ENCODE measurements at places on chromosomes 3 and 15.

- peak; percentile 31 for DNase-seq
These were observed 790 bp downstream of the RAB5A start for GRCh38 chr3:19947549-19948225.

DNA sequence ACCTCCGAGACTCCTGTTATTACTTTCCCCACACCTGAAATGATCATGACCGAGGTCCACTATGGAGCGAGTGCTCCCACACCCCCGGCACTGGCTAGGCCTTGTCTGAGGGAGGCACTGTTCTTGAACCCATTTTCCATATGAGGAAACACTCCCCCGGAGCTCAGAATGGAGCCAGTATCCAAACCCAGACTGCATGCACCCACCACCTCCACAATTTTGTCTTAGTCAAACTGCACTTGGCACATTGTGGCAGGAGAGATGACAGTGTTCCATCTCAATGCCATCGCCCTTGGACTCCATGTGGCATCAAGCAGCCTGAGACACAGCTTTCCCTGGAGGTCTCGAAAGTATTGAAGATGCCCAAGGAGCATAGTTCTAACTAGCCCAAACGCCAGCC, 154.1 kb downstream of the NUP210 start:
- no peak for DNase-seq

GRCh38 chr3:88203642-88204055, 53.9 kb downstream of the C3orf38 start:
- peak; percentile 26 for DNase-seq

- peak; percentile 53 for DNase-seq
These were observed 48.8 kb downstream of the CD86 start for GRCh38 chr3:122103821-122104514.

DNA sequence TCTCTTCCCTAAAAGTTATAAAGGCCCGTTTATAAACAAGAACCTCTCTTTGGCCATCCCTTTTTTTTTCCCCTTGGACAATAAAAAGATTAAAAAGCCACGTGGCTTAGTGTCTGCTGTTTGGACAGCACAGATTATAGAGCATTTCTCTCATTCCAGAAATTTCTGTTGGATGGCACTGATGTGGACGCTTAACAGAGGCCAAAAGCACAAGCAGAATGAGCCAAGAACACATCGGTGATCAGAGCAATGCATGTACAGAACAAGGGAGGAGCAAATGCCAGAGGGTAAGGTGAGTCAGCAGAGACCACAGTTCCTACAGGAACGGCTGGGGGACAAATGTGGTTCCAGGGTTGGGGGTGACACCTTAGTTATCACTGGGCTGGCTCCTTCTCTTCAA, 30.3 kb upstream of the CTNNB1 start:
- DNase-seq: no peak

GRCh38 chr3:16704941-16705340, 99.7 kb upstream of the DAZL start:
- peak; percentile 55 for DNase-seq

- no peak for DNase-seq
These were observed 282.7 kb upstream of the SEMA6D start for GRCh38 chr15:47434596-47434995.

DNA sequence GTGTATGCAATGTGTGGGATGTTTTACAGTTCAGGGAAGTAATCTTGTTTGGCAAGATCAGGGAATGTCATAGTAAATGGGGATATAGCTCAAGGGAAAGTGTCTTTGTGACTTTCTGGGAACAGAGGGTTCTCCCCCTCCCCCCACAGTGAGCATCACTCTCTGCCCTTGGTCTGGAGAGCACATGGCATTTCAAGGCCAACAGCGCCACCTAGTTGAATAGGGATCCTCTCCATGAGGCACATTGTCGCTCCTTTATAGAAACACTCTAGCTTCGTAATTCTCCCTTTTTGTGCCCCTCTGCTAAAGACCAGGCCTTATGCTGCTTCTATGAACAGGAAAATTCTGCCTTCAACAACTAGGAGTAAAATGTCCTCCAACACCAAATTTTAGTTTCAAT, 37.1 kb upstream of the ARNT2 start:
- no peak for DNase-seq

DNA sequence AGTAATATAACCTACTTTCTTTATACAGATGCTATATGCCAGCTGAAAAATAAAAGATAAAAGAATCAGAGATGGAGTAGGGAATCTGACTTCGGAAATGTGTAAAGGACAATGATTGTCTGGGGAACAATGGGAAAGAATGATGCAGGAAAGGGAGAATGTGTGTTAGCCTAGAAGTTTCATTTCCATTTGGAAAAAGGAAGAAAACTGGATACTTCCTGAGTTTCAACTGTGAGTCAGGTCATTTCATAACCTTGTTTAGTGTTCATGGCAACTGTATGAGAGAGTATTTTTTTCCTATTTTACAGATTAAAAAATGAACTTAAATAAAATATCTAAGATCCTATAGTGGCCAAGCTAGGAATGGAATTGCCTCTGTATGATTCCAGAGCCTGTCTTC, 261.3 kb upstream of the NECTIN3 start:
- no peak for DNase-seq

GRCh38 chr3:52317208-52318000, 1.3 kb downstream of the DNAH1 start:
- DNase-seq: peak; percentile 37

GRCh38 chr3:57385498-57385897, 93.0 kb upstream of the ASB14 start:
- no peak for DNase-seq

DNA sequence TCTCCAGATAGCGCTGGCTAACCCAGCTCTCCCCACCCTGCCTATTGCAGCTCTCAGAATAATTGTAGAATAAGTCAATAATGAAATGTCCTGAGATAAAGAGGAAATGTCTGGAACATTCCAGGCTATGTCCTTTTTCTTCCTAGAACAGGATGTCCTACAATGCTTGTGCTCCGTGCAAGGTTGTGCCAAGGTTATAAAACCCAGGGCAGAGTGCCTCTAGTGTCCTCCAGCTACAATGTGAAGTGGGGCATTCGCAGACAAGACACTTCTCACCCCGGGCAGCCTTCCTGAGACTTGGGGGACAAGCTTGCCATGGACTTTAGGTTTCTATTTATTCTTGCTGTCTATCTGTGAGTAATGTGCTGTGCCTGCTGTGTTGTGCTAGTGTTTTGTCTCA, 900.6 kb downstream of the TUSC7 start:
- DNase-seq: no peak

- no peak for DNase-seq
These were observed 630.5 kb upstream of the LMCD1 start for GRCh38 chr3:7871003-7871560.

GRCh38 chr3:74722211-74722610, 107.8 kb upstream of the CNTN3 start:
- DNase-seq: no peak

GRCh38 chr15:25674913-25675312, 188.2 kb downstream of the ATP10A start:
- DNase-seq: no peak

GRCh38 chr3:48038971-48039481, 22.8 kb upstream of the MAP4 start:
- DNase-seq: no peak

DNA sequence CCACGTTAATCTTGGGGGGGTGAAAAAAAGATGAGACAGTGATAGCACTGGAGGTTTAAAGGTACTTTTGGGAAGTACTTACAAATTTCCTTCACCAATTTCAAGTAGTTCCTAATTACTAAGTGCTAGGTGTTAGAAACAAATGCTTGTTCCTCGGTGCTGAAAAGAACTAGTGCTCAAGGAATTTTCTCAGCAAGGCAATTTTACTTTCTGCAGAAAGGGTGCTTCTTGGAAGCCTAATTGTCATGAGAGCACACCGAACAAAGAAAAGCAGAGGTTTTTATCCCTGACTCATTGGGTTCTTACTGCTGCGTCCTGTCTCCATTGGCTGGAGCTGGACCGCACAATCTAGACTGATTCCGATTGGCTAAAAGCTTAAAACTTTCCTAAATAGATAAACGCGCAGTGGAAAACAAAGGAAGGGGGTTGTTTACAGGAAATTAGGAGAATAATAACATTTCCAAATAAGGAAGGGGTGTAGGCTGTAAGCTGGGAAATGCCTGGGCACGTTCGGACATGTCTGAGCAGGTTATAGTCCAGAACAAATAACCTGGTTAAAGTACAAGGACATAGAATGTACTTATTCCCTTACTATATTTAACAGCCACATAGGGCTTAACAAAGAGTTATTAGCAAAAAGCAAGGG, 49.6 kb downstream of the CHD2 start:
- DNase-seq: no peak

GRCh38 chr3:119945291-119945690, 149.0 kb downstream of the GSK3B start:
- no peak for DNase-seq

GRCh38 chr3:23948761-23949160, 3.7 kb downstream of the NR1D2 start:
- DNase-seq: no peak

DNA sequence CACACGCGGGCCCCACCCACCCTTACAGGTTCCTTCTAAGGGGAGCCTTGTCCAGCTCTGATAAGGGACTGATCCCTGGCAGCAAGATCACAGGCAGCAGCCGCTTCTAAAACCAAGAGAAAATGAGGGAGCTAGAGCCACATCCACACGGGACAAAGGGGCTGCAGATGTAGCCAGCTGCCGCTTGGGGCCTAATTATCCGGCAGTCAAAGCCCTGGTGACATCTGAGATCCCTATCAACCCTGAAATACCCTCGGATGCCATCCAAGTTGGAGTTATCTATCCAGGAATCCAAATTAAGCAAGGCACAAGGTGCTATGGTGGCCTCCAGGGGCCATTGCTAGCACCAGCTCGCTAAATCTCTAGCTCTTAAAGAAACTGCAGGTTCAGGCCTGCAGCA, 248.3 kb downstream of the VPS13C start:
- DNase-seq: no peak

DNA sequence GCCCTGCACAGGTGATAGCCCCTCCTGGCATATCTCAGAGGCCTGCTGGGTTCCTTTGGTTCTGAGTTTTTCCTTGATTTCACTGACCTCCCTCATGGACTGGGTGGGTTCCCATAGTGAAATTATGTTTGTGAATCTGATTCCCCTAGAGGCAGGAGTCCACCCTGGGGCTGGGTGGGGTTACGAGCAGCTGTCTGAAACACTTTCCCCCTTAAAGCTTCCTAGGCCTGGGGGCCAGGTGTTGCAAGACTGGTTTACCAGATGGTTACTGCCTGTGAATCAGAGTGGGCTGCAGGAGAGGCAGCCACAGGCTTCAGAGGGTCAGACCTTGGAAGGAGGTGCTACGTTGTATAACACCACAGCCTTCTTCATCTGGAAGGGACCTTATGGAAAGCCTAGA, 34.3 kb downstream of the IL20RB start:
- no peak for DNase-seq

DNA sequence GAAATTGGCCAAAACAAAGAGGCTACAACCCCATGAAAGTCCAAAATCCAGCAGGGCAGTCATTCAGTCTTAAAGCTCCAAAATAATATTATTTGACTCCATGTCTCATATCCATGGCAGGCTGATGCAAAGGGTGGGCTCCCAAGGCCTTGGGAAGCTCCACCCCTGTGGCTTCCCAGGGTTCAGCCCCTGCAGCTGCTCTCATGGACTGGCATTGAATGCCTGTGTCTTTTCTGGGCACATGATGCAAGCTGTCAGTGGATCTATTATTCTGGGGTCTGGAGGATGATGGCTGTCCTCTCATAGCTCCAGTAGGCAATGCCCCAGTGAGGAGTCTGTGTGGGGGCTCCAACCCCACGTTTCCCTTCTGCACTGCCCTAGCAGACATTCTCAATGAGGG, 81.8 kb downstream of the ZMAT3 start:
- no peak for DNase-seq

- no peak for DNase-seq
These were observed 866.9 kb downstream of the FHIT start for GRCh38 chr3:60384341-60384740.

DNA sequence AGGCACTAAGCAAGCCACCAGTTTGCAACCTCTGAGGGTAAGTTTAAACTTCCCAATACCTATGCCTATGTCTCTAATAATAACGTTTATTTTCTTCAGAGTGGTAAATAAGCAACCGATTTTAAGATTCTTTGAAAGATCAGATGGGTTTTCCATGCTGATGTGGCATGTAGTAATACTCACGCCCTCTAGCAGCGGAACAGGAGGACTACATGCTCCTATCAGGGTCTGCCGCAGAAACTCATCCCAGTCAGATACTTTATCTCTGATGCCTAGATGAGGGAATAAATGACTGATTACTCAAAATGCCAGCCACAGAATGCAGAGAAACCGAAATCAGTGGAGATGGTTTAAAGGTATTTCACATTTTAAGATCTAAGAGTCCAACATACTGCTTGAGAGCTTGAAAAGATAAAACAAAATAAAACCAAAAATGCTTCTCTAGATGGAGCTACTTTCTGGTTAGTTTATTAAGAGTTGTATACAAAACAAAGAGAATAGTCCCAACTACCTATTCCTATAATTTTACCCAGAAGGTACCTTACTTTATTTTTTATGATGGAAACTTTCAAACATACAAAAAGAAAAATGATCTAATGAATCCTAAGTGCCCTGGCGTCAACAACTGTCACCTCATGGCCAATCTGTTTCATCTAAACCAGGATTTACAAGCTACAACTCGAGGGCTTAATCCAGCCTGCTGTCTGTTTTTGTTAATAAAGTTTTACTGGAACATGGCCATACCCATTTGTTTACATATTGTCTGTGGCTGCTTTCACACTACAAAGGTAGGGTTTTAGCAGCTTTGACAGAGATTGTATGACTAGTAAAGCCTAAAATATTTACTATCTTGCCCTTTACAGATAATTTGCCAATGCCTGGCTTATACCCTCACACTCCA, 37.5 kb upstream of the STIMATE start:
- peak; percentile 64 for DNase-seq

DNA sequence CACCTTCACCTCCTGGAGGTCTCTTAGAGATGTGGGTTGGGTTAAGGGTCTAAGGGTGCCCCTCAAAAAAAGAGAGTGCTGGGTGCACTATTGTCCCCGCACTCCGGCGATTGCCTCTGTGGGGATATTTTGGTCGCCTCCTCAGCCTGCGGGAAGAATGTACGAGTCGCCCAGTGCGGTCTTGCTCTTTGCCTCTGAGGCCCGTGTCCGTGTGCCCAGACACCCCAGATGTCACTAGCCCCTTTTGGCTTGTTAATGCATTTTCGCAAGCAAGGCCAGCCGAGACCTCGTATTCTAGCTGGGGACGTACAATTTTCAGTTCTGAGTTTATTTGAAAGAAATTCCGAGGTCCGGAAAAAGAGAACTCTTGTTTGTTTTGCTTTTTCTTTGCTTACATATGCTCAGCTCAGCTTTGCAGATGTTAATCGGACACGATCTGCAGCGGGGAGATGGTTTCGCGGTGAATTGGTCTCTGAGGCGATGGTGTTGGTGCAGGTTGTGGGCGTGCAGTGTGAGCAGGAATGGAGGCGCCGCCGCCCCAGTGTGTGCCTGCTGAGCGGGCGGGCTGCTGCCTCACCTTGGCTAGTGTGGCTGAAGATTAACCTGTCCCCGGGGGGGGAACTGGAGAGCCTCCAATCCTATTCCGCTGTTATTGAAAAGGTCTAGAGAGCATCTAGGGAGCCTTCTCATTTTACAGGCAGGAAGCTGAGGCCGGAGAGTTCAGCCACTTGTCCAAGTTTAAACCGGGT, 1.4 kb downstream of the ST6GAL1 start:
- no peak for DNase-seq
